ENCODE measurements at places on chromosomes 2 and 18.

DNA sequence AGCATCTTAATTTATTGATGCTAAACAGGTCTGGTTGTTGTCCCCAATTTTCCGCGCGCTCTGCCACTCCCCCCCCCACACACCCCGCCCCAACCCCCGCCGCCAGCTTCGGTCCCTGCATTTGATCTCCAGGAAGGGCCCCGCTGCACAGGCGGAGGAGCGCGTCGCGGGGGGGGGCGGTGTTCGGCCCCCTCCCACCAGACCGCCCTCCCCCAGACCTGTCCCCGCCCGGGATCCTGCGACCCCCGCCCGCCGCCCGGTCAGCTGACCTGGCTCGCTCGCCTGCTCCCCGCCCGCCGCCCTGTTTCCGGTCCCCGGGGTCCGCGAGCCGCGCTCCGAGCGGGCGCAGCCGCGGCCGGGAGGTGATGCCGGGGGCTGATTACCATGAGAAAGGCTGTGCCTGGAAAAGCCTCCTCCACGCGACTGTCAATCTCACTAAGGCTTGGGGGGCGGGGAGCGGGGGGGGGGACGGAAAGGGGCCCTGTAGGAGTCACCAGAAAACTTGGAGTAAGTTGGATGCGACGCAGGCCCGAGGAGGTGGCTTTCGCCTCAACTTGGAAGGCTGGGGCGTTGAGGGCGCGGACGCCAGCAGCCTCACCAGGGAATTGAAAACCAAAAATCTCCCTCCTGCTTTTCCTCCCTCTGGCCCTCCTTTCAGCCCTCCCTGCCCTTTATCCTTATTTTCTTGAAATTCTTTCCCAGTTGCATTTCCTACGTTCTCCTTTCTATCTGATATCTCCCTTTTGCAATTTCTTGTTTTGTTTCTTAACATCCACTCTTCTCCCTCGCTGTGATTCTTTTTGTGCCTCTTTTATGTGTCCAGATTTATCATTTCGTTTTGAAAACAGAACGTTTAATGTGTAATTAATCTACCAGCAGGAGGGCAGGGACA lies 4.4 kb upstream of the ZEB2 start:
- no peak for DNase-seq

DNA sequence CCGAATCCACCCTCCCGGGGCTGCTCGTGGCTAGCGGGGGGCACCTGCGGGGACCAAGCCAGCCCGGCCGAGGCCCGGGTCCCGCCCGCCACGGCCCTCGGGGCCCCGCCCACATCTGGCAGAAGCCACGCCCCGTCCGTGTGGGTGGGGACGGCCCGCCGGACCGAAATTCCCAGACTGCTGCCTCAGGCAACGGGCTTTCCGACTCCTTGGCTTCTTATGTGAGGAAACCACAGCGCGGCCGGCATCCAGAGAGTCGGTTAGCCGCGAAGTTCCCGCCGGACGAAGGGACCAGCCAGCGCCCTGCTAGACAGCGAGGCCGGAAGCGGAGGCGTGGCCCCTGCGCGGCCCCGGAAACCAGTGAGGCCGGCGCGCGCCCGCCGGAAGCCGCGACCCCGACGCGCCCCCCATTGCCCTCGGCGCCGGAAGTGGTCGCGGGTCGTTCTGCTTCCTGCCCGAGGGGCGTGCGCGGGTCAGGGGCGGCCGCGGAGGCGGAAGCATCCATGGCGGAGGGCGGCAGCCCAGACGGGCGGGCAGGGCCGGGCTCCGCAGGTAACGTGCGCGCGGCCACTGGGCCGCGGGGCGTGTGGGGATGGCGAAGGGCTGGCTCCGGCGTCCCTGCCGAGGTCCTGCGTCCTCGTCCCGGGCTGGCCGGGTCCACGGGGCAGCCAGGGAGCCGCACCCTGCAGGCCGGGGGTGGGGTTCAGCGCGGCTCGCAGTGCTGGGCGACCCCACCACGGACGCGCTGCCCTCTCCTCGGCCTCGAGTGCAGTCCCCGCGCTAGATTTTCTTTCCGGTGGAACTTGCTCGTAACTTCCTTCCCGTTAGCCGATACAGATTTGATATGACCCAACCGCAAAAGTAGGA lies at the start of gene ASB1:
Gene ASB1, plus strand, starts transcription at position 360 of the 867 bp plus-strand sequence. Its CDS starts 144 bp downstream, at position 504.
- peak; percentile 72 for DNase-seq

DNA sequence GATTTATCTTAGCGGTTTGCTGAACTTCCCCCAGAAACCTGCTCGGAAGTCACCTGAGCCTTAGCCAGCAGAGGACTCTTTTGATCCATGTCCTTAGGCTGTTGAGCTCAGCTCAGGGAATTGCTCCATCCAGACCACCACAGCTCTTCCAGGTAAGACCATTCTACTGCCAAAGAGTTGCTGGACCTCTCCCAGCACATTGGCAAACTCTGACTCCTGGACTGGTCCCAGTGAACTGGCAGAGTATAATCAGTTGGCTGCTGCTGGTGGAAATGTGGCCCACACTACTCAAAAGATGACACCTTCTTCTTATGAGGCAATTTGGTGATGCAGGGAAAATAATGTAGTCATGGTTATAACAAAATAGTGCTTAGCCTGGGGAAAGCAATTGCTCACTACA lies 308.8 kb upstream of the FIGN start:
- DNase-seq = no peak

GRCh38 chr2:187689372-187689771 lies 135.1 kb upstream of the TFPI start:
- no peak for DNase-seq

DNA sequence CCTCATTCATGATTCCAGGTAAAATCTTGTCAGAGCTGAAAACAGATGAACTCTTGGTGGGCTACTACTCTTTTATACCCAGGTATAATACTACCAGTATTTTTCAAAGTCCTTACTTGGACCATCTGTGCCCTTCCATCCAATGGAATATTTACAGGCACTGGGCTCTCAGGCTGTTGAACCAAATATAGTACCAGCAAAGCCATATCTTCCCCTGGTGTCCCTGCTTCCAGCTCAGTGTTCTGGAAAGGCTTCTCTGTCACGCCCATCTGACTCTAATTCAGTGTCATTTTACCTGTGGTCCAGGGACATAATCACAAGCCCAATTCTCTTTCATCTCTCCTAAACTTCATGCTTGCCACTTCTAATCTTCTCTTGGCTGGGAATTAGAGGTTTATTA lies 119.2 kb upstream of the STK17B start:
- DNase-seq = no peak

- DNase-seq = no peak
Observed at GRCh38 chr2:80030135-80030534, 274.4 kb downstream of the LRRTM1 start.

DNA sequence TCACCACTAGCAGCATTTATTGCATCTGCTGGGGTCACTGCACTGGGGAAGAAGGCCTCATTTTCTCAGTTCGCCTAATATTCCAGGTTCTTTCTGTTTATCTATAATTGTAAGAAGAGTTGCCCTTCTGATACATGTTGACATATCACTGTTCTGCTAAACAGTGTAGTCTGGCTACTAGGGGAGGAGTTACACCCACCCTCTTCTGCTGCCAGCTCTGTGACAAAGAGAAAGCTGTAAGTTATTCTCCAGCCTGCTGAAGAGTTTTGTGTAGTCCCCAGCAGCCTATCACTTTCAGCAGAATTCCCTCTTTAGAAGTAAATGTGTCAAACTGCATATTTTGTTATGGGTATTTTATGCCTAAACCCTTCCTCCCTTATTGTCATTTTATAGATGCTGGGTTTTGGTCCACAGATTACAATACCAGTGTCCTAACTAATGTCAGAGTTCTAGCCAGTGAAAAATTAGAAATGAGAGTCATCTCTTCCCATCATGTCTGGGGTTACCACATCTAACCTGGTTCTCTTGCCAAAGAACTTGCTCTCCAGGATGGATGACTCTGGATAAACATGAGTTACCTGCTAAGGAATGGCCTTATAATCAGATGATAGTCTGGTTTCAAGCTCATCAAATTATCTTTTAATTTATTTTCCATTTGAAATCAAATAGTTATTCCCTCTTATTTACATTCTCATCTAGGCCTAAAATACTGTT lies 5.6 kb upstream of the MBOAT2 start:
- no peak for DNase-seq

GRCh38 chr2:39403311-39403710 lies 33.8 kb downstream of the MAP4K3 start:
- no peak for DNase-seq

DNA sequence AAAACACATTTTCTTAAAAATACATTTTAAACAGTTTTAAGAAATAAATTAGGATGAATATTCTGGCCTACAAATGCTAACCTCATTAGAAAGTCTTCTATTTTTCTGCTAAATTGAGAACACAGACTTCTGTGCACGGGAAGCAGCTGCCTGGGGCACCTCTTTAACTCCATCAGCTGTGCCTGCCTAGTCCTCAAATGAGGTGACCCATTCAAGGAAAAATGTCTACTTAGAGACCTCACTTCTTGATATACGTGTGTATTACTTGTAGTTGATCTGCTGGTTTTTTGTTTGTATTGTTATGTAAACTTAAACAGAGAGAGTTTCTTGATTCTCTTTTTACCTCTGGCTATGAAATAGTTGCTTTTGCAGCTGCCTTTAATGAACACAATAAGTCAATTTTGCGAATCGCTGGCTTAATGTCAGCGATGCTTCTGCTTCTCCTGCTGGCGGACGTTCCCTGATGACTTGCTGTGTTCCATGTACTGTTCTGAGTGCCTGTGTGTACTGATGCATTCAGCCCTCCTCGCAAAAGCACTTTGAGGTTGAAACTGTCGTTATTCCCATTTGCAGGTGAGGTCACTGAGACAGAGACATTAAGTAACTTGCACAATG lies 88.7 kb upstream of the TXNDC2 start:
- no peak for DNase-seq

GRCh38 chr2:2899826-2900225 lies 477.8 kb downstream of the EIPR1 start:
- no peak for DNase-seq

DNA sequence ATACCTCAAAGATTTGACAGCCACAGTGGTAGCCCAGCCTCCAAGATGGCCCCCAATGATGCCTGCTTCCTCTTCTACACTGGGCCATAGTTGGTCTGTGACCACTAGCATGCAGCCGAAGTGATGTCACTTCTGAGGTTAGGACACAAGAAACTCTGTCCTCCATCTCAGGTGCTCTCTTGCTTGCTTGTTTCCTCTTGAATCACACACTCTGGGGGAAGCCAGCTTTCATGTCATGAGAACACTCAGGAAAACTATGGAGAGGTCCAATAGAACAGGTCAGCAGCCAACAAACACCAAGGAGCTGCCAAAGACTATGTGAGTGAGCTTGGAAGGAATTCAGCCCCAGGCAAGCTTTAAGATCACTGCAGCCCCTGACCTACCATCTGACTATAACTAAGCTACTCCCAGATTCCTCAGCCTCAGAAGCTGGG lies 3.3 kb upstream of the ADAM17 start:
- DNase-seq = no peak

DNA sequence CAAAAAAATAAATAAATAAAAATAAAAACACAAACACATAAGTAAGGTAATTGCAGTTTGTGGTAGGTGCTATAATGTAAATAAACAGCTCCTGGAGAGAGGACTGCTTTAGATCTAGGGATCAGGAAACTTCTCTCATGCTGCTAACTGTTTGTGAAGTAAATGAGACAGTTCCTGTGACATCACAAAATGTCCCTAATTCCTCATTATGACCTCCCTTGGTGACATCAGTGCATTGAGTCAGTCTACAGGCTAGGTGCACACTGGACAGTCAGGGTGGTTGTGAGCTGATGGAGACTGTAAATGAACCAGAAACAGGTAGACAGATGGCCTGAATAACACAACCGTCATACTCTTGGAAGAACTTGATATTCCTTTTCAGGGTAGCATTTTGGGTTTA lies 13.4 kb downstream of the ERICH2 start:
- DNase-seq = no peak

- DNase-seq = no peak
Observed at GRCh38 chr18:72325307-72325706, 218.8 kb downstream of the CBLN2 start.

- peak; percentile 81 for DNase-seq
Observed at GRCh38 chr18:75070625-75071483, 138.1 kb downstream of the PTGR3 start.

DNA sequence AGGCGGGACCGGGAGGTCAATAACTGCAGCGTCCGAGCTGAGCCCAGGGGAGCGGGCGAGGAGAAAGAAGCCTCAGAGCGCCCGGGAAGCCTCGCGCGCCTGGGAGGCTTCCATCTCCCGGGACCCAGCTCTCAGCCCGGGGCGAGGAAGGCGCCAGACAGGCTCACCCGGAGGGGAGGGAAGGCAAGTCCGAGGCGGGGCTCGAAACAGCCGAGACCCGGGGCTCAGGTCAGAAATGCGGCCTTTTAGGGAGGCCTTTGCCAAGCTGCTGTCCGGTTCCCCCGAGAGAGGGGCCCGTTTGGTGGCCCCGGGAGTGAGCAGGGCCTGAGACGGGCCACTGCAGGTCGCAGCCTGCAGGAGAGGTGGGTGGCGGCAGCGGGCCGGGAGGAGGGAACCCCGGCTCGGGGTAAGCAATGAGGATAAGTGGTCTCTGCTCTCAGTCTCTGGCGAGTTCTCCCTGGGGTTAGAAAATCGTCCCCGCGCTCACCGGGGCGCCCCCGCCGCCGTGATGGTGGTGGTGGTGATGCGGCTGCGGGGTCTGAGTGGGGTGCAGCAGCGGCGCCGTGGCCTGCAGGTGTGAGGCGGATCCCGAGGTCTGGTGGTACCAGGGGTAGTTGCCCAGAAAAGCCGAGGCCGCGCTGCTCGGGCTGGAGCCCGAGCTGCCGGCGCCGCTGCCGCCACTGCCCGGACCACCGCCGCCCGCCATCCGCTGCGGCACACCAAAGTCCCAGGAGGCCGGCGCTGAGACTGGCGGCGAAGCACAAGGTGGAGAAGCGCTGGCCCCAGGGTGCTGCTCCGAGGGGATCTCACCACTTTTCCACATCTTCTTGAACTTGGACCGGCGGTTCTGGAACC lies 2.4 kb downstream of the DLX2 start:
- DNase-seq = no peak

DNA sequence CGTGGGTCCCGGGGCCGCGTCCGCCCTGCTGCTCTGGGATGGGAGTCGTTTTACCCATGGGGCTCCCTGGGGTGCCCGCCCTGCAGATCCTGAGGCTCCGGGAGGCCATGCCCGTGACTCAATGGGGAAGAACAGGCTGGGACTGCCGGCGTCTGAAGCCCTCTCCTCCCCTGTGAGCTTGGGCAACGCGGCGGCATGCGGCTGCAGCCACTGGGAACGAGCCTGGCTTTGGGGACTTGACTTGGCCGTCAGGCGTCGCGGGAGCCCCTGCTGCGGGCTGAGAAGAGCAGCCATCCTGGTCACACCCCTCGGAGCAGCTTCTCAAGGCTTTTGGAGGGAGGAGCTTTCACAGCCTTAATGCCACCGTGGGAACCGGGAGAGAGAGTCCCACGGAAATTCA lies 126.9 kb upstream of the CTDP1 start:
- DNase-seq = no peak

DNA sequence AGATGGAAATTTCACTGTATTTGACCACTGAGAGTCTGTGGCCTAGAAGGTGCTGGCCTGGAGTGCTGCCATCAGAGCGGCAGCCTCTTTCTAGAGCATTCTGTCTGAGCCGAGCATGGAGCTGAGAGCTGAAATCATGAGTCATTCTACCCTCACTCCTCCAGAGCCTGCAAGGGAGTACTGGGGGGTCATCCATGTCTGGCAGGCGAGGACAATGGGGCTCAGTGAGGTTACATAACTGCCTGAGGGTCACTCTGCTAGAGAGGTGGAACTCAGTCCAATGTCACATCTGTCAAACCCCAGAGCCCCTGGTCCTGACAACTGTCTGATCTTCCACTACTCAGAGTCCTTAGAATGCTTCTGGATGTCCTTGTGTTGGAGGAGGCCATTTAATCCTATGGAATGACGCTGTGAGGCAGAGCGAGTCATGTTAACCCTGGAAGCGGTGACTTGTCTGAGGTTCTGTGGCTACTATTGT lies 65.3 kb downstream of the HAUS1 start:
- no peak for DNase-seq
